ENCODE measurements at places on chromosomes 16 and 17. TPM values are rescaled to one million over a fixed set of nuclear protein-coding genes. Genes with fewer than 3 reads are reported as not detected.

DNA sequence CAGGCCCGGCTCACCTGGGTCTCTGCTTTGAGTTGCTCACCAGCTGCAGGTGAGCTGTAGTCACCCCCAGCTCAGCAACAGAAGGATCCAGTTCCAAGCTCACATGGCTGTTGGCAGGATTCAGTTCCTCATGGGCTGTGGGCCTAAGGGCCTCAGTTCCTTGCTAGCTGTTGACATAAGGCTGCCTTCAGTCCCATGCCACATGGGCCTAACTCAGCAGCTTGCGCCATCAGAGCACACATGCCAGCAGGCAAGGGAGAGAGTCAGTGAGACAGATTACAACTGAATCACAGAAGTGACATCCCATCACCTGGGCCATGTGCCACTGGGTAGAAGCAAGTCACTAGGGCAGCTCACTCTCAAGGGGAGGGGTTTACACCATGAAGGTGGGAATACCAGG is 24.7 kb downstream of the PSMD7 start:
- DNase-seq, result no peak

- DNase-seq, result no peak
Measured at GRCh38 chr17:7186241-7186640, 7.1 kb upstream of the ASGR1 start.

DNA sequence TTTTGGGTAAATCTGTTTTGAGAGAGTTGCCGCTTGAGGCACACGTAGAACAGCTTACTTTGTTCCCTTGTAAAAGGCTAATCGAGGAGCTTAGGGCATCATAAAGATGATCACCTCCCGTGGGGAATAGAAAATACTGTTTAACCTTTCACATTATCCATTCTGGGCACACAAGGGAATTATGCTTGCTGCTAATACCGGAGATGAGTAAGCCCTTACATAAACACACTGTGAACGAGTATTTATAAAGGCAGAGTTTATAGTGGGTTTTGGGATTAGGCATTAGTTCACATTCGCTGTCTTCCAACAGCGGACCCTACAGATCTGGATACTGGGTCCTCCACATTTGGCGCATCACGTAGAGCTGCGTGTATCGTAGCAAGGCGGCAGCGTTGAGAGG is 51.2 kb upstream of the CNTNAP4 start:
- no peak for DNase-seq

GRCh38 chr17:19656851-19657581 is 8.5 kb downstream of the ALDH3A2 start:
- no peak for DNase-seq

GRCh38 chr17:4584101-4584916 is at the start of gene SMTNL2:
Gene SMTNL2, plus strand, starts transcription at chr17:4584529. Its CDS starts 77 bp downstream, at chr17:4584606.
- DNase-seq, result no peak

GRCh38 chr17:12429116-12429515 is 236.6 kb upstream of the MYOCD start:
- DNase-seq, result no peak

- DNase-seq, result no peak
Measured at GRCh38 chr17:39217734-39218369, 7.9 kb downstream of the STAC2 start.

- DNase-seq, result no peak
Measured at GRCh38 chr16:77677129-77677528, 45.2 kb upstream of the NUDT7 start.

DNA sequence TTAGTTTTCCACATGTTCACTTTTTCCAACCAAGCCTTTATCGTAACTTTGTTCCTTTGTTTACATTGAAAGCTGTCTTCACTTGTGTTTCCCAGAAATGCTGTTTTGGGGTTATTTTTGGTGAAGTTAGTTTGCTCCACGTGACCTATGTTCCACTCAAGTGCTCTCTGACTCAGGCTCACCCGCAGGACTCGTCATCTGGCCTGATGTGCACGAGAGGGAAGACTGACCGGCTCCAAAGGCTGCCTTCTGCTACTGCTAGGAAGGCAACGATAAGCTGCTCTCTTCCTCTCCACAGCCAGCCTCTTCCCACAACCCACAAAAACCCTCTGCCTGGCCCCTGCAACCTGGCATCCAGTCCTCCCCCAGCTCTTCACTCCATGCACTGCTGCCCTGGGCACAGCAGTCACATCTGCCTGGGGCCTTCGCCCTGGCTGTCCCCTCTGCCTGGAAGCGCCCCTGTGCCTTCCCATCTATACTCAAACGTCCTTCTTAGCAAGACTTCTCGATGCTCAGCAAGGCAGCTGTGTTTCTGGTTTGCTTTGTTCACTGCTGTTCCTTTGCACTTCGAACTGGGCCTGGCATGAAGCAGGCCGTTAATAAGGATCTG is 28.0 kb downstream of the ZCCHC14 start:
- DNase-seq, result peak; percentile 75

DNA sequence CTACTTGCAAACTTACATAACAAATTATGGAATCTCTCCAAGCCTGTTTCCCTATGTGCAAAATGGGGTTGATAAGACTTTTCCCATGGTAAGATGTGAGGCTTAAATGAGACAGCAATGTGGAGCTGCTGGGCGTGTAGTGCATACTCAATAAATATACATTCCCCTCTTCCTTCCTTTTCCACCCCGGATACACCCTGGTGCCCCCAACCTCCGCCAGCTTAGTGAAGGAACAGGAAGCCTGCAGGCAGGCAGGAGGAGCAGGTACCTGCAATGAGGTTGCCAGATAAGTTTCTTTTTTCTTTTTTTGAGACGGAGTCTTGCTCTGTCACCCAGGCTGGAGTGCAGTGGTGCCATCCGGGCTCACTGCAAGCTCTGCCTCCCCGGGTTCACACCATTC is 14.9 kb downstream of the C17orf50 start:
- no peak for DNase-seq

BICDL2 gene
- polyA plus RNA-seq, result 0.09 TPM

SLFN12 gene
- polyA plus RNA-seq, result 16.5 TPM

CPPED1 gene
- 24.1 TPM for polyA plus RNA-seq

KCNH6 gene
- polyA plus RNA-seq, result 0.04 TPM

All from BJ (cell line).